ENCODE measurements at places on chromosomes 12 and 14. TPM values are rescaled to one million over a fixed set of nuclear protein-coding genes. Genes with fewer than 3 reads are reported as not detected.

DNA sequence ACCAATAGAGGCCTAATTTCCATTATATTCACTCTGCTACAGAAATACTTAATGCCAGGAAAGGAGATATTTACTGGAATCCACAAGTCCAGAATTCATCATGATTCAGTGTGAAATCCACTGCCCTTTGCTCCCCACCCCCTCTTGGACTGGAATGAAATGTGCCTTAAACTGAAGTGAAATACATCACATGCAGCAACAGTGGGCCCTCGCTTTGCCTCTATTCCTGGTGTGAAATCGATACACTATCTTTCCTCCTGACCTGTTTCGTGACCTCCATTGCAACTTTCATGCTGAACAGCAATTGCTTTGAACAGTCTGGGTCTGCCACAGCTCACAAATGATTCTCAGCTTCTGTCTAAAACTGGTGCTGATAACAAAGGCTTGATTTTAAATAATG, 100.6 kb downstream of the NPAS3 start:
- no peak for DNase-seq

DNA sequence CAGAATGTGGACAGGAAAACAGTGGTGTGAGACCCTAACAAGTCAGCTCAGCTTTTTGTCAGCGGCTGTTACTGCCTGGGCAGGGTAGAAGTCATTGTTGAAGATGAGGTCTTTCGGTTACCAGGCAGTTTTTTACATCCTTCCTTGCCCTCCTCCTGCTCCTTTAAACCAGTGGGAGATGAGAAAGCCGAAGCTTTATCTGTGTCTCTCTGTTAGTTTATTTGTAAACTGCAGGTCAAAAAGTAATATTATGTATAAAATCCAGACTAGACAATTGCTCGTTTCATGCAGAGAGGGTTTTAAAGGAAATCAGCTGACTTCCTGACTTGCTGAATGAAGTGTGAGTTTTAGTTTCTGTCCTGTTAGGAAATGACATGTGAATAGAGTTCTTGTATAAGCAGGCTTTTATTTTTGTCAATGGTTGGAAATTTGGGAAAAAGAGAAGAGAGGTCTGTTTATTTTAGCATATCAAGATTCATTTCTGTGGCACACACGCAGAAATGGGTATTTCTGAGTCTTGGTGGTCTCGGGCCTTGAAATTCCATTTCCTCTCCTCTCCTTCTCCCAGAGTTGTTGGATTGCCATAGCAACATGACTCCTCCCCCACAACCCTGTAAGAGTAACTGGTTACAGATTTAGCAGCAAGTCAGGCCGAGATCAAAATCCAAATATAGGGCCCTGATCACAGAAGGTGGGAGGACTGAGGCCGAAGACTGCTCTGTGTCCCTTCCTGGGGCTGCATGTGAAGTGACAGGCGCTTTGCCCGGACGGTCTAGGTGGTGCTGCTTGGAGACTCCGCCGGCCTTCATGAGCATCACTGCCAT, 60.8 kb downstream of the SAMD4A start:
- peak; percentile 27 for DNase-seq

GRCh38 chr12:113245695-113246477, 24.6 kb downstream of the TPCN1 start:
- DNase-seq, result no peak

- DNase-seq, result peak; percentile 23
Observed at GRCh38 chr12:131452444-131452860, 258.4 kb upstream of the SFSWAP start.

Gene CCDC38
- not detected for total RNA-seq

Gene PRIMA1
- total RNA-seq, result not detected

Gene ANO4
- total RNA-seq, result not detected

Data from activated T-helper 2 cell treated with anti-CD3 and anti-CD28 coated beads, Interferon-gamma antibody, Interleukin-2, Interleukin-4, amounts not matched to agents 10 μg/mL and 5 μg/mL and 100 μg/mL, durations not matched to agents 14 hours and 24 hours and 36 hours (primary cell).